RWPE2 (cell line): ENCODE measurements at places on chromosomes 13 and 19.

DNA sequence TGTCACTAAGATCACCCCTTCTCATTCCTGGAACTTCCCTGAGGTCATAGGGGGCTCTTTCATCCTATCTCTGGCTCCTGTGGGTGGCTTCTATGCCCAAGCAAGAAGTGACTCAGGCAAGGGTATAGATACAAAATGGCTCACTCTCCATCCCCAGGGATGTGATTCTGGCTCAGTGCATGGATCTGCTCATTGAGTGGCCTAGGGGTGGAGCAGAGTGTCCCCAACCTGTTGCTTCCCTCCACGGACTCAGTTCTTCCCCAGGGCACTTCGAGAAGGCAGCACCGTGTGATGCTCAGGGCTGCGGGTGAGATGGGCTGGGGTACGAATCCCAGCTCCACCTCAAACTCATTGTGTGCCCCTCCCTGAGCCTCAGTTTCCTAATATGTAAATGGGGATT is 136.4 kb downstream of the PTPRS start:
- no peak for DNase-seq

DNA sequence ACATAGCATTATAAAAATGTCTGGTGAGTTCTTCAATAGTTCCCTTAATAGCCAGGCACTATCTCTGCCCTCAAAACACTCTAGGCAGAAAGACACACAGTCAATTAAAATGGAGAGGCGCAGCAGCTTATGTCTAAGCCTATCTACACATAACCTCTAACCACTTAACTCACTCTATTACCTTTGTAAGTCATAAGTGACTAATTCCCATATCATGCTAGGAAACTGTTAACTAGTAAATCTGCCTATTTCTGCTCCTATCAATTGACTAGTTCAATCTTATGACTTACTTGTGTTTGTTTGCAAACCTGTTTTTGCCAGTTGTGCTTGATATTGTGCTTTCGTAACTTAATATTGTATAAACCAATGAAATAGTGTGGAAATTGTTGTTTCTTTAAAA is 3.2 kb downstream of the CCDC122 start:
- no peak for DNase-seq

DNA sequence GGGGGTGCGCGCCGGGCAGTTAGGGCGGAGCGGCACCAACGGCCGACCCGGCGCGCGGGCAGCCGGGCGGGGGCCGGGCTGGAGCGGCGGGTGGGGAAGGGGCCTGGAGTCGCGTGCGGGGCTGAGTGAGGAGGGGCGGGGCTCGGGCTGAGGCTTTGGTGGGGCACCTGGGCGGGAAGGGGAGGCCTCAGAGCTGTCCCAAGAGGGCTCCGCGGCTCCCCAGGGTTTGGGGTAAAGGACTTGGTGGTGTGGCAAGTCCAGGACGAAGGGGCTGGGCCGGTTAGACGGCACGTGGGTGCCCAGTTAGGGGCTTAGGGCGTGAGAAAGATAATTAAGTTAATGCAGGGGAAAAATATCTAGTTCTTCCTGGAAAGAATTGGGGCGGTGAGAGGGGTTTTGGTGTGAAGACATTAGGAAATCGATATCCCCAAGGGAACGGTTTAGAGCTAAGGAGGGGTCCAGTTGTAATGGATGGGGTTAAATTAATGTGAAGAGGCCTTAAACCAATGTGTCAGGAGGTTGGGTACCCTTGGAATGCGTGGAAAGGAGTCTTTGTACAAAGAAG is 496 bp downstream of the ZNF574 start:
- DNase-seq, result no peak

DNA sequence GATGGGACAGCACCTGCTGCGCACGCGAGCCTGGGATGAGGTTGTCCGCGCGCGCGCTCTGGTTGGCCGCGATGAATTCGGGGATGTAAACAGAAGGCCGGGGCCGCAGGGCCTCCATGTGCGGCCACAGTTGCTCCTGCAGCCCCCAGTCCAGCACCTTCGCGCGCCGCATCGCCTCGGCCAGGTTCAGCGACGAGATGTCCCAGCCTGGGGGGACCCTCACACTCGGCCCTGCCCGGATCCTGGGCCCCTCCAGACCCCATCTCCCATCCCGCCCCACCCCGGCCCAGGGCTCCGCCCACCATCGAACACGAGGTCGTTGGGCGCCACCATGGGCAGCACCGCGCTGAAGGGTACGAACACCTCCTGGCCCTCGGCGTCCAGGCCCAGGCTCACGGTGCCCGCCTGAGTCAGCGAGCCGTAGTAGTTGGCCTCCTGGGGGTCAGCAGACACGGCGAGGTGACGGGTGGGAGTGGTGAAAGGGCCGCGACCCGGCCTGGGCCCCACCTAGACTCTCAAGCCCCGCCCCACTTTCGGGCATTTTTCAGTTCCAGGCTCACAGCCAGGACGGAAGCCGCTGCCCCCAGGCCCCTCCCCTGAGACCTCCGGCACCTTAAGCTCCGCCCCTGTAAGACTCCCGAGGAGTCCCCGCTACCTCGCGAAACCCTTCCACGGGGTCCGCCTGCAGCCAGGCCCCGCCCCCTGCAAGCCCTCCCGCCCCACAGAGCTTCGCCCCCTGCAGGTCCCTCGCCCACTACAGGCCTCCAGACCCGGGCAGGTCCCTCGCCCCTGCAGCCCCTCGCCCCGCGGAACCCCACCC is 1.1 kb downstream of the ISYNA1 start:
- no peak for DNase-seq

GRCh38 chr19:2949939-2950285 is 5.1 kb upstream of the ZNF77 start:
- DNase-seq, result no peak

DNA sequence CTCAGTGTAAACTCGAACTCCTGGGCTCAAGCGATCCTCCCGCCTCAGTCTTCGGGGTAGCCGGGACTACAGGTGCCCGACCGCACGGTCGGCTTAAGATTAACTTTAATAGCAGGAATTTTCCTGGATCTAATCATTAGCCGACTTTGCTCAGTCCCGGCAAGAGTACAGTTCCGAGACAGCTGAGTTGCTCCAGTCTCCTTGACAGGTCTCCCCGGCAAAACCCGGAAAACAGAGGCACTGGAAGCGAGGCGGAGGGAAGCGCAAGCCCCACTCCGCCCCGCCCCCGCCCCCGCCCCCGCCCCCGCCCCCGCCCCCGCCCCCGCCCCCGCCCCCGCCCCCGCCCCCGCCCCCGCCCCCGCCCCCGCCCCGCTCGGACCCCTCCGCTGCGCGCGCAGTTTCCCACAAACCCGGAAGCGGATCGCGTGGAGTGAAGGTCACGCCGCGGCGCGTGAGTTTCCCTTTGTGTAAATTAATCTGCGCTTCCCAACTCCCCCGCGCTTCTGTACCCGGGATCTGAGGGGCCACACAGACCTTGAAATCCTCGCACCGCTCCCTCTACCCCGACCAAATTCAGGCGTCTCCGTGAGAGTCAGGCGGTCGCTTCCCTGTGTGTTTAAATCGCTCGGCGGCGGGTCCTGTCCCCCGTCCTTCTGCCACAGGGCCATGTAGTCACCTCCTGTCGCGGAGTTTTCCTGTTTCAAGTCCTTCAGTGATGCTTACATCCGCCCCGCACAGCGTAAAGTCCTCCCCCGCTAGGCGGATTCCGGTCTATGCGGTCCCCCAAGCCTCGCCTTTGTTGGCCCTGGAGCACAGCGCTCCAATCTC is at the start of gene ZNF480:
Gene ZNF480 (plus strand): TSS at position 397 of the 828 bp plus-strand sequence. CDS start 3,244 bp downstream, outside the sequence.
- peak; percentile 74 for DNase-seq

DNA sequence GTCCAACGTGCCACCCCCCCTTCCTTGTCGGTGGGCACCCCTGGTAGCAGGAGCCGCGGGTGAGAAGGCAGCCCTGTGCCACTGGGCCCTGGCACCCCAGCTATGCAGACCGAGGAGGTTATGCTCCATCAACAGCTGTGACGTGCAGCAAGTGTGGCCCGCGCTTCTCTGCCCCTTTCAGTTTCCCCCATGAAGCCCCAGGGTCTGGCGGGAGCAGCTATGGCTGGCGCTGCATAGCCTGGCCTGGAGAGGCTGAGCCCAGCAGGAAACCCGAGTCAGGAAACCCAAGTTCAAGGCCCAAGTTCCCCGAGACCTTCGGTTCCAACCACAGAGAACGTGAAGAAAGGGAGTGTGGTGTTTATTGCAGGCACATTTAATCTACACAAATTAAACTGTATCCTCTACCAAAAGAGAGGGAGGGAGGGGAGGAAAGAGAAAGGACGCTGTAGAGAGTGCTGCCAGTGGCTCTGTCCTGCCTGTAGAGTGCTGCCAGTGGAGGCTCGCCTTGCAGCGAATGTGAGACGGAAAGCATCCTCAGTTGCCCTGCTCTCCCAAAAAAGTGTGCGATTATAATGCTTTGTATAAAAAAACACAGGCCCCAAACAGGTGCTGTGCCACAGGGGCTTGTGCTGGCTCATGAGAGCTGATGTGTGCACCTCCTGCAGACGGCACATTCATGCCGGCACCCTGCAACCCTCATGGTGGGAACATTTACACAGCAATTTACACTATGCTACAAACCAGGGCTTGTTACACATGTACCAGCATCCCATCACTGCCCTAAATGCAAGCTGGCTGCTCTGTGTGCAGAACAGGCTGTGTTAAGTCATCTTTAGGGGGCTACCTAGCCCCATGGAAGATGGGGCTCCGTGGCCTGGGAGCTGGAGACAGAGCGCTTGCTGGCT is 16.3 kb downstream of the POP4 start:
- DNase-seq, result no peak

GRCh38 chr13:48634636-48635035 is 19.1 kb upstream of the CYSLTR2 start:
- no peak for DNase-seq

DNA sequence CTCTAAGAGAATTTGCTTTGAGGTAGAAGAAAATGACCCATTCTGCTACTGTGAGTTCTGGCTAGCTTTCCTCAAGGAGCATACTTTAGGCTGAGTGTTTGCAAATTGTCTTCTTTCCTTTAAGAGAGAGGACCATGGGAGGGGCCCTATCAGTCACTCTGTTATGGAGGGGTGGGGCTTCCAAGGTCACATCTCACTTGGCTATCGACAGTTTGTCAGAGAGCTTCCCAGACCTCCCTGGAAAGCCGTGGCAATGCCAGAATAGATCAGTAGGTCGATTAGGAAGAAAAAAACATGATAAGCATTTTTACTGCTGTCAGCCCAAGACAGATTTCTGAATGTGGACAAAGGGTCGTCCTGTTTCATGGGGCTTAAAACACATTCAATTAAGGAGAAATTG is 93.3 kb downstream of the OXGR1 start:
- no peak for DNase-seq

GRCh38 chr13:78784014-78784750 is 125.2 kb upstream of the OBI1 start:
- no peak for DNase-seq
